ENCODE measurements at places on chromosomes 5 and 9.
A peak's percentile ranks its signal among the peaks of the same experiment; 100 is the strongest.

DNA sequence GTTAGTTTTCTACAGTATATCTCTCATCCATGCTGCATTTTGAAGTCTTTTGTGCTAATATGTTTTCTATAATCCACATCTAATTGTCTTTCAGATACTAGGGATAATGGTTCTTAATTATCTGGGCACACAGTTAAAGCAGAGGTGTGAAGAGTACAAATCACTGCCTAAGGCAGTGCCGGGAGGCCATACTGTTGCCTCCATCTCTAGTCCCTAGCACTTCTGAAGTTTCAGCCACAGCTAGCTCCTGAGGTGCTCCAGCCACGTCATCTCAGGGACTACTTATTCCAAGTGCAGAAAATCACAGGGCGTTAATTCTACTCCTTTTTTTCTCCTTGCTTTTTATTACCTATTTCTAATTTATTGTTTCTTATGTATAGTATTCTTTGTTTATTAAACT lies 760.0 kb upstream of the FAM174A start:
- no peak for DNase-seq

- DNase-seq: no peak
These were observed 25.8 kb upstream of the SREK1 start for GRCh38 chr5:66118304-66118703.

GRCh38 chr5:176653401-176654385 lies 6.4 kb downstream of the TSPAN17 start:
- DNase-seq: no peak

GRCh38 chr9:121798941-121799340 lies 147.5 kb downstream of the DAB2IP start:
- DNase-seq: no peak

DNA sequence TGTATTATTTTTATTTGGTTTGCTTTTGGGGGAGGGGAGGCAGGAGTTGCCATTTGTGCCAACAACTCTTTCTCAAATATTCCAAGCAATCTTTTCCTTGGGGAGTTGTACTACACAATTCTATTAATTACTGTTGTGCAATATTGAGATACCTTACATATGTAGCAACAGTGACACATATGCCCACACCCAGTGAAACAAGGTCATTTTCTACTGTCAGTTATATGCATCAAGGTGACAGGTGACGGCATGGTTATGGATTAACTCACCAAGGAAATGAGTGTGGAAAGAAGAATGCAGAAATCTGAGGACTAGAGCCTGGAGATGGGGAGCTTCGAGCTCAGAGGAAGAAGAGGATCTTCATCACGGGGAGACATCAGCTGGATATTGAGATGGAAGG lies 17.9 kb upstream of the MSMP start:
- DNase-seq: no peak

DNA sequence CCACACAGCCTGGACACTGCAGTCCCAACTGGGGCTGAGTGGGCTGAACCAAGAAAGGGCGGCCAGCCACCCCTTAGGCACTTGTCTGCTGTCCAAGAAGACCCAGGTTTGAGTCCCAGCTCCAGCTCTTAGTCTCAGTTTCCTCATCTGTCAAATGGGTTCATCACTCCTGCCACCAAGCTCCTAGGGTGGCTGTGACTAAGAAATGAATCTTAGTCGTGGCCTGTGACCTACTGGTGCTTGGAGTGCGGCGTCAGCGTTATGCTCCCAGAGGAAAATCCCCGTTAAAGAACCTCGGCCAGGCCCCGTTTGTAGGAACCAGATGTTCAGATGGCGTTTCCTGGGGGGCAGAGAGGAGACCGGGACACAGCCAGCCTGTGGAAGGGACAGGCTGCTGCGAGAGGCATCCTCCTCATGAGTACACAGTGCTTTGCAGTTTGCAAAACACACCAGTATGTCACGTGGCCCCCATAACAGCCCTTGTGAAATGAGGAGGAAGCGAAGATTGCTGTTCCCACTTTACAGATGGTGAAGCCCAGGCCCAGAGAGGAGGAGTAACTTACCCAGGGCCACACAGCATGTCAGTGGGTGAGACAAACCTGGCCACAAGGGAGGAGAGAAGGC lies 3.3 kb downstream of the FIBCD1 start:
- DNase-seq: no peak

DNA sequence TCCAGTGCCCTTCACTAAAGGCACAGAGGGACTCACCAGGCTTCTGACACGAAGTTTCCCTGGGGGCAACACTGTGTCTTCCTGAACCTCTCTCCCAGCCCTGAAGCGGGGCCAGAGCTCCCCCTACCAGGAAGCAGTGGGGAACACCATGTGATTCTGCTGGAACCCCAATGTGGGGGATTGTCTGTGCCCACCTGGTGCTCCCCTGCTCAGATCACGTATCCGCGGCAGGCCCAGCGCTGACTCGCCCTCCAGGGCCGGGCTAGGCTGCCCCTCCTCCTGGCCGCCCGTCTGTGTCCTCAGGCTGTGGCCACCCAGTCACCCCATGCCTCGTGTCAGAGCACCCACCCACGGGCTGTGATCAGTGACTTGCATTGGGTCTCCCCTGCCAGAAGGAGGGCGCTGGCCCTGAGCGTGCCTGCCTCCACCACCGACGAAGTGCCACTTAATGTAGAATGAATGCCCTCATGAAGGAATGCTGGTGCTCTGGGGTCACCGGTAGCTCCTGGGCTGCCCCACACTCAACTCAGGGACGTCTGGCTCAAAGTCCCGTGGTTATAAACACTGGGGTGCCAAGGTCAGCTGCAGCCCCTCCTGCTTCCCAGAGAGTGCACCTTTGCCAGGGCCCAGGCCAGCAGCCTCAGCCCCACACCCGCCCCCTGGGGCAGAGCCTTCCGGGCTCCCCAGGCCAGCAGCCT lies 22.1 kb downstream of the SARDH start:
- DNase-seq: no peak

- DNase-seq: peak; percentile 66
These were observed 107.4 kb downstream of the LHFPL2 start for GRCh38 chr5:78541086-78541654.

DNA sequence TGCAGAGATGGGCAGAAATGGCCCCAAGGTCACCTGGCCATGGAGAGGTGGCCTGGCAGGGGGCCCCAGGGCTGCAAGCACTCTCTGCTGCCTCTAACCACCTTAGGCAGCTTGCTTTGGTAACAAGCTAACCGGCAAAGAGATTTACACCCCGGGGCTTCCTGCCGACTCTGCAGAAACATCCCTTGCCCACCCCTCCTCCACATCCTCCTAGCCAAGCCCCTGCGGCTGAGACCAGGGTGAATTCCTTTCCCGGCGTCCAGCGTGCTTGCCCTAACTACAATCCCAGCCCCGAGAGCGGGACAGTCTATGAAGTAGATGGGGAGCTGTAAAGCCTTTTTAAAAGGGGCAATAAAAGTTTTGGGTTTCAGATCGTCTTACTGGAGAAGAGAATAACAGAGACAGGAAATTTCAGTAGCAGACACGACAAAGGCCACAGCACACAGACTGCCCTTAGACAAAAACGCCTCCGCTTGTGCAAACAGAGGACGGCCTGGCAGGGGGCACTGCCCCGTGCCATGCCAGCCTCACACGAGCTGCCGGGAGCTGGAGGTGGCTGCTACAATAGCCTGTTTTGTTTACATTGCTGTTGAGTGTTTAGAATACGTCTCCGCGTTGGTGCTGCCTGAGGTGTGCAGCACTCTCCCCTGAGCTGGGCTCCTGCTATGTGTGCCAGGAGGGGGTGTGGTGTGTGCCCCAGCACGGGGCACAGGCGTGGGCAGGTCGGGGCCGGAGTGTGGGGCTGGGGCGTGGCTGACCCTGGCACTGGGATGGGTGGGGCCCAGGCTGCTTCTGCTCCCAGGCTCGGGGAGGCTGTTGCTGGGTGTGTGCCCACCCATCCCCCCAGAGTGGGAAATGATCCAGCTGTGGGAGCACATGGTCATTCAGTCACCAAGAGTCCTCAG lies 15.3 kb downstream of the MYMK start:
- DNase-seq: no peak

DNA sequence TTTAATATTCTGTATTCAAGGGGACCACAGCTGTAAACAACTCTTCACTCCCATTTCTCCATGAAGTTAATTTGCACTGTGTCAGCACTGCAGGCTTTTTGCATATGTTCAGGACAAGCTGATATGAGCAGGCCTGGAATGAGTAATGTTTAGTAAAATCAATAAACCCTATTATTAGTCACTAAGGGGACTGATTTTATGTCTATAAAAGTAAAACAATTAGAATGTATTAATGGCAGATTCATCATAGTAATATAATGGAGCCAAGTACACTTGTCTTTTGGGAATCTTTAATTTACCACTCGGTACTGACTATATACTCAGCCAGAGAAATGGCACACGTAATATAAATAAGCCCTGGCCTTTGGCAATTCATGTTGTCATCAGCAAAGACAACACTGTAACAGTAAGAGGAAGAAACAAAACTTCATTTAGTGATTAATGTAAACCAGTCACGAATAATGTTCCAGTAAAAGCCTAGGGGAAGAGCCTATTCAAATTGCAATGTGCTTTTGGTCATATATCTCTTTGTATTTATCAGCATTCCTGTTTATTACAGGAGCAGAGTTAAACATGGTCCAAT lies 111.6 kb downstream of the ZNF608 start:
- DNase-seq: no peak

GRCh38 chr9:128282500-128282899 lies 6.4 kb downstream of the SWI5 start:
- no peak for DNase-seq

GRCh38 chr5:25412116-25412661 lies 767.4 kb upstream of the CDH10 start:
- DNase-seq: no peak

GRCh38 chr5:67289763-67290521 lies 93.3 kb upstream of the CD180 start:
- DNase-seq: no peak

- no peak for DNase-seq
These were observed 461.2 kb downstream of the CDH12 start for GRCh38 chr5:22391956-22392355.

GRCh38 chr5:64347309-64347708 lies 158.5 kb upstream of the RGS7BP start:
- no peak for DNase-seq

GRCh38 chr9:6938873-6939272 lies 181.1 kb downstream of the KDM4C start:
- no peak for DNase-seq

DNA sequence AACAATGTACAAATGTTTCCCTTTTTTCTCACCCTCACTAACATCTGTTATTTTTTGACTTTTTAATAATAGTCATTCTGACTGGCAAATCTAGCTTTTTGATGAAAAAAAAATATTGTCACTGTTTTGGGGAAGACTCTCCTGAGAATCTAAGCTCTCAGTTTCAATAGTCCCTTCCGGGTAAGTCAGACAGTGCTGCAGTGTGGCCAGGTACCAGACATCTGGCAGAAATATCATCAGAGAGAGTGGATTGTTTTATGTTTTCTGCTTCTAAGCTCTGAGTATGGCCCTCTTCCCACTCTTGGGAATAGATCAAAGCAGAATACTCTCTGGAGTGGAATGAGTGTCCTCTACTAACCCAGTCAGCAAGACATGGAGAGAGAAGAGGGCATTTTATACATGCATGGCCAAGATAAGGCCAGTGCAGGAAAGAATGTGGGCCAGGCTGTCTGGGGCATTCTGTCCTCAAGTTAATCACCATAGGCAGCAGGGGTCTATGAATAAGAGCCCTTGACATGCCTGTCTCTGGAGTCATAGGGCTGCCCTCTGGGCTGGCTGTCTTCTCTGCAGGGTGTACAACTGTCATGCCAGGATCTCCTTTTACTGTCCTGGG lies 38.5 kb upstream of the OR2S2 start:
- no peak for DNase-seq
